ENCODE measurements at places on chromosomes 7 and 10.

DNA sequence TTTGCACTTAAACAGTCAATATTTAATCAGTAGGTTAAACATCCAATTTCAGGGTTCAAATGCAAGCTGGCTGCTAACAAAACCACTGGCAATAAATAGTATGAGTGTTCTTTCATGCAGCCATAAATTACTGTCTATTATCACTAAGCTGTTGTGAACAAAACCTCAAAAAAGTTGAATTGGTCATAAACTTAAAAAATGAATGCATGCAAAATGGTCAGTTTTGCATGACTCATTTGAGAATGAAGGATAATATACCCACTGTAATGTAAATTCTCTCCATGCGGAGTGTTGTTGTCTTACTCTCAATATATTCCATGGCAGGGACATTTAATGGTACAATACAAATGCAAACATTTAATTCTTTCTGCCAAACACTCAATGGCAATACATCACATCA, 226.4 kb downstream of the MAGI2 start:
- DNase-seq, result no peak

- no peak for DNase-seq
These were observed 23.1 kb downstream of the PLPP4 start for GRCh38 chr10:120480065-120480600.

GRCh38 chr7:50869108-50869725, 86.5 kb upstream of the GRB10 start:
- peak; percentile 75 for DNase-seq

DNA sequence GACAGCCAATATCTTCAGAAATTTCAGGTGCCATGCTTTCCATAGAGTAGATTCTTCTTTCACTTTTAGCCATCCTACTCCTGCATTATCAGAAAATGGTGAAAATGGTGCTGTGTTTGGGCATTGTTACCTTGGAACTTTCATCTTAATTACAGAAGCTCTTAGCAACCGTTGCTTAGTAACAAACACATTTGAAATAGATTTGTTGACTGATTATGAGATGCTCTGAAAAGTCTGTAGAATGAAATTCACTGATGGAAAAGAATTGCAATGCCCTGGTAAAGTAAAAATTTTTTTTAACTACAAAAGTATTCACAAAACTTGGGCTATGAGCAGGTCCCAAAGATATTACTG, 249.3 kb upstream of the NEBL start:
- no peak for DNase-seq

- peak; percentile 34 for DNase-seq
These were observed 172.5 kb downstream of the ELFN1 start for GRCh38 chr7:1842321-1843221.

DNA sequence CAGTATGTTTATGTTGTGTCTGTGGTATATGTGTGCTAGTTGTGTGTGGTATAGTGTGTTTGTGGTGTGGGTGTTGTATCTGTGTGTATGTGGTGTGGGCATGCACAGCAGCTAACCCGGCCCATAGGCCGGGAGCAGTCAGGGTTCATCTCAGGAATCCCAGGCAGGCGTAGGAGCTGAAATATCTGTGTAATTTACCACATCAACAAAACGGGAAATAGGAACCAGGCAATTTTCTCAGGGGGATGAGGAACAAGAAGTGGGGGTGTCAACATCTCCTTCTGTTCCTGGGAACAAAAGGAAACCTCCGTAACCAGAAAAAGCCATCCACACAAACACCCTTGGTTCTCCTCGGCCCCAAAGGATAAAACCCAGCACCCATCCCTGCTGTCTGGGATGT, 24.5 kb upstream of the ZNF488 start:
- DNase-seq, result no peak

DNA sequence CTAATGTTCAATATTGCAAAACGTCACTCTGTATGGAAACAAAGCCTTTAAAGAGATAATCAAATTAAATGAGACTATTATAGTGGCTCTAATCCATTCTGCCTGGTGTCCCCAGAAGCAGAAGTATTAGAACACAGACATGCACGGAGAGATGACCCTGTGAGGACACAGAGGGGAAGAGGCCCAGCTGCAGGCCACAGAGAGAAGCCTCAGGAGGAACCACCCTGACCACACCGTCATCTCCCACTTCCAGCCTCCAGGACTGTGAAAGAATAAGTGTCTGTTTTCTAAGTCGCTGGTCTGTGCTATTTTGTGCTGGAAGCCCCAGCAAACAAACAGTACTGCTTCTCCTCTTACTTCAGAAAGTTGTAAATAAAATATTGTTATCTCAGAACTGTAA, 283.5 kb upstream of the ADARB2 start:
- DNase-seq, result no peak
